ENCODE measurements at places on chromosomes 2 and 18.

GRCh38 chr2:189583227-189584198, 2.9 kb upstream of the SLC40A1 start:
- no peak for DNase-seq

- no peak for DNase-seq
Measured at GRCh38 chr2:101349893-101350662, 37.2 kb downstream of the CREG2 start.

DNA sequence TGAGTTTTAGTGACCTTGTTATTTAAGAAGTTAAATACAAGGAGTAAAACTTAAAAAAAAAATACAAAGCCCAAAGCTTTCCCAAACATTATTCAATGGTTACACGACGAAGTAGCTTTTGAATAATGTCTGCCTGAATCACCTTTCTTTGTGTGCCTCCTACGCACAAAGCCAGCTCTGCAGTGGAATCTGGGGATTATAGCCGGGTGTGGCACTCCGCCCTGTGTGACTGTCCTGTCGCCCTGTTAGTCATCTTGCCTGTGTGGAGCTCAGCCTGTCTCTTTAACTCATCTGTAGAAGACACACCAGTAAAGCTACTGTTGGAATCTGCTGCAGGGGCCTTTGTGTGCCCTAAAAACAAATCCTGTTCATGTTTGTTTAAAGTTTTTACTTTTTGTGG, 79.4 kb upstream of the TCF7L1 start:
- DNase-seq, result peak; percentile 50

GRCh38 chr2:100603948-100604633, 41.3 kb downstream of the PDCL3 start:
- no peak for DNase-seq

DNA sequence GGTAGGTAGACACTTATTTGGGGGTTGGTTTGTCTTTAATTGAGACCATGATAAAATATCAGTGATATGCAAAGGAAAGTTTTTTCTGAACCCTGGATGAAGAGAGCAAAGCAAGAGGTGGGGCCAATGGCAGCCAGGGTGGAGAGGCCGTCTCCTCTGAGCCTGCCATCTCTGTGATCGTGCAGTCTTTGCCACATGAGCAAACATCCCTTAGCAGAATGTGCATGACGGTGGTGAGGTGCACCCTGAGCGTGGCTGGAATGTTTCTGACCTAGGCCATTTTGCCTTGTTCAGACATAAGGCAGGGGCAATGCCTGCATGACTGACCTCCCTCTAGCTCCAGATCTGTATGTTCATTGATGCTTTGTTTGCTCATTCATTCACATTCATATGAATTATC, 6.0 kb downstream of the NCK2 start:
- no peak for DNase-seq

GRCh38 chr2:20609349-20609994, 41.4 kb downstream of the HS1BP3 start:
- DNase-seq, result no peak

DNA sequence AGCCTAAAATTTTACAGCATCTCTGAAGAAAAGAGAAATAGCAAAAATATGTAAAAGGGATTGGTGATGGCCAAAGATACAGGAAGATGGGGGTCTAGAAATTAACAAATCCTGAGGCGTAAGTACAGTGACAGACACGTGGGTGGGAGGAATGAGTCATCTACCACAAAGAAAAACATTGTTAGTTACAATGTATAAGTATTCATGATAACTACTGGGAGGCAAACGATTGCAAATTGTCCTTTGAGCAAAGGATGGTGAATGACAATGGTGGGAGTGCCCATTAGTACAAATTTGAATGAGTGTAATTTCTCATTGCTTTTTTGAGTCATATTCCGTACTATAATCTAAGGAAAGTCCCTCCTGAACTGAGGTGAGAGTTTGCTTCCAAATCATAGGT, 809.0 kb upstream of the FAM98A start:
- DNase-seq, result no peak

GRCh38 chr2:62208758-62209114, 12.8 kb downstream of the B3GNT2 start:
- no peak for DNase-seq

GRCh38 chr2:4597400-4597799, 894.0 kb downstream of the DCDC2C start:
- no peak for DNase-seq

DNA sequence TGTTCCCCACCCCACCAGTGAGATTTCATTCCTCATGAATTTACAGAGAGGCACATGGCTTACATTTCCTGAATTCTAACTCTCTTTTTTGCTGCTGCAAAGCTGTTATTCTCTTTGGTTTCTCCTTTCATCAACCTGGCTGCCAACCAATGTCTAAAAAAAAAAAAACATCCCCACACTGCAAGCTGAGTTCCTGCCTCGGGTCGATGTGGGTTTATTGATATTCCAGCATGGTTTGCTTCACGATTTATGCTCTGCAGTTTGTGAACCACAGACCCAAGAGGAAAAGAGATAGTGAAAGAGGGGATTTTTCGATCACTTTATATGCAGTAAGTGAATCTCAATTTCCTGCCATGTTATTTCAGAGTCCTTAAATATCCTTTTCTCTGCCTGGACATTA, 363.6 kb downstream of the LPIN1 start:
- no peak for DNase-seq

DNA sequence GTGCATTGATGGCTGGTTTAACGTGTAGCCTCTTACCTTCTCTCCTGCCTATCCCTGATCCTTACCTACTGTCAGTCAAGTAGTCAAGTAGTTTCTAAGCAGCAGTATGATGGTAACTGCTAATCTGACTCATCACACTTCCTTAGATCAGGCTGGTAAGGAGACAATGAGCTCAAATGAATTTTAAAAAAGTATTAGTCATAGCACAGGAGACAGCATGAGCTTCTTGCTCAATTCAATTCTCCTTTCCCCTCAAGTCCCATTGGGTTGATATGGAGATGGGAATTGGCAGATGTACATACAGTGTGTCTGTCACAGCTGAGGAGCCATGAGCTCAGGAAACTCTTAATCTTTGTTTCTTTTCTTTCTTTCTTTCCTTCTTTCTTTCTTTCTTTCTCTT, 799.7 kb downstream of the LRP1B start:
- peak; percentile 12 for DNase-seq

DNA sequence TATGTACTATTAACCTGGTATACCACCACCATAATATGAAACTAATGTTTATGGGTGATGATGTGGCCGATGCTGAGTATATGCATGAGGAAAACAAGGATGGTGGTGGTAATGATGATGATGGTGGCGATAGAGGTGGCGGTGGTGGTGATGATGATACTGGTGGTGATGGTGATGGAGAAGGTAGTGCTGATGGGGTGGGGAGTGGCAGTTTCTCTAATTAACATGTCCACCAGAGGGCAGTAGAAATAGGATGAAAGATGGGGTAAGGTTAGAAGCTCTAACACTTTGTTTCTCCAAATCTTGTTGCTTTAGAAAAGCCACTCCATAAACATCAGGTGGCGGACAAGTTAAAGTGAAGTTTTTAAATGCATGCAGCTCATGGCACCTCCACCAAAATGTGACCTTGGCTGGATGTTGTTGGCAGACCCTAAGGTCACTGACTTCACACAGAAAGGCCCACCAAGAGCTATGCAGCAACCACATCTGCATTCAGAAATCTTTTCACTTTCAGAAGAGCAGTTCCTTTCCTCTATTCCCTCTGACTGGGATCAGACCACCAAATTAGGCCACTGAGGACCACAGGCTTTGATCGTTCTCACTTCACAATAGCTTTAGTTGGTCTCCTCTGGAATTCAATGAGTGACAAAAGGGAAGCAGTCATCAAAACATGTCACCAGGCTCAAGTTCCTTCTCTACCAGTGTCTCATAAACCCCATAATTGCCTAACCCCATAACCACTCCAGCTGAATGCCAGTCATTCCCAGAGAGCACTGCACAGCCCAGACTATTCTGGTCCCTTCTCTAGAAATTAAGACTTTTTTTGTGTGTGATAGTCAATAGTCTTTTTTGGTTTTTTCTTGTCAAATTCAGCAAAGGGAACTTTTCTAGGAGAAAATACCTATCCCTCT, 7.5 kb upstream of the BCL11A start:
- no peak for DNase-seq

- no peak for DNase-seq
Measured at GRCh38 chr18:45250479-45250878, 364.8 kb upstream of the SLC14A2 start.

GRCh38 chr2:69771461-69771860, 29.5 kb downstream of the ANXA4 start:
- no peak for DNase-seq

DNA sequence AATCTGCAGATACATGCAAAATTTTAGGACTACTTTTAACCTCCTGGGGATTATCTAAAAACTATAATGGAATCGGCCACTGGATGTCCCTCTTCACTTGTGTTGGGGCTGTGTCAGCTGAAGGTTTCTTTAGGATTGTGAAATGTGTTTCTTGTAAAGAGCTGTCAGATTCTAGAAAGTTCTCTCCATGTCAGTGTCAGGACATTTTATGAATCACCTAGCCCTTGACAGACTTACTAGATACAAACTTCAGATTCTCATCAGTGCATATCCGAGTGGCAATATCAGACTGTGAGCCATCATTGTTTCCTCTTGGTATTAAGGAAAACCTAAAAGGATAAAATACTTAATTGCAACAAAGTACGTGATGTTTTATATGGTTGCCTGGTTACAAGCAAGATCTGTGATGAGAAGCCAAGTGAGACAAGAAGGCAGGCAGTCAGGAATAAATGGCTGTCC, 107.3 kb downstream of the CPS1 start:
- no peak for DNase-seq

DNA sequence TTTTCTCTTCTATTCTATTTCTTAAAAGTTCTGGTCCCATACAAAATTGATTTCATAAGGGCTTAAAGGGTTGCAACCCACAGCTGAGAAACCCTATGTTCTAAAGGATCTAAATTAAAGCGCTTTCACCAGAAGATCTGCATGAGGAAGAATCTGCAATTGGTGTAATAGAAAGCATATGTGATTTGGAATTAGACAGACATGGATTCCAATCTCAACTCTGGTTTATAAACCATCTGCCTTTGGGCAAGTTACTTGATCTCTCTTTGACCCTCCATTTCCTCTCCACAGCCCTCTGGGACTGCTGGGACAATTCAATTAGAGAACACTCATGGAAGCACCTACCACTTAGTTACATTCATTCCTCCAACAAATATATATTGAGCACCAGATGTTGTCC, 178.7 kb downstream of the ANTXR1 start:
- no peak for DNase-seq

GRCh38 chr2:11940121-11940743, 193.8 kb downstream of the LPIN1 start:
- no peak for DNase-seq

GRCh38 chr18:65091744-65092329, 659.0 kb upstream of the CDH7 start:
- DNase-seq, result no peak

DNA sequence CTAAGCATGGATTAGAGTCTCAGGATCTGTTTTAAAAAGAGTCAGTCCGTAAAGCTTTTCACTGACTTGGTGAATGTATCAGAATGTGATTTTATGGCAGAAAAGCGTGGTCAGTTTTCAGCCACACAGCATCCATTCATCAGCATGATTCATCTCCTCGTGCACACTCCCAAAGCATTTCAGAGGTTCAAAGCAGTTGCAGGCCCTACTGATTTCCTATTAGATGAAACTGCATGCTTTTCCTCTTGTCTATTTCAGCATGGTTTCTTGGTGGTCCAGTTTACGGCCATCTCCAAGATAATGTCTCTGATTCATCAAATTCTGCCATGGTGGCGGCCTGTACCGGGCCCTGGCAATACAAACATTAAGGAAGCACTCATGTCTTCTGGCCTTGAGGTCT, 4.8 kb upstream of the PARD6G start:
- no peak for DNase-seq

DNA sequence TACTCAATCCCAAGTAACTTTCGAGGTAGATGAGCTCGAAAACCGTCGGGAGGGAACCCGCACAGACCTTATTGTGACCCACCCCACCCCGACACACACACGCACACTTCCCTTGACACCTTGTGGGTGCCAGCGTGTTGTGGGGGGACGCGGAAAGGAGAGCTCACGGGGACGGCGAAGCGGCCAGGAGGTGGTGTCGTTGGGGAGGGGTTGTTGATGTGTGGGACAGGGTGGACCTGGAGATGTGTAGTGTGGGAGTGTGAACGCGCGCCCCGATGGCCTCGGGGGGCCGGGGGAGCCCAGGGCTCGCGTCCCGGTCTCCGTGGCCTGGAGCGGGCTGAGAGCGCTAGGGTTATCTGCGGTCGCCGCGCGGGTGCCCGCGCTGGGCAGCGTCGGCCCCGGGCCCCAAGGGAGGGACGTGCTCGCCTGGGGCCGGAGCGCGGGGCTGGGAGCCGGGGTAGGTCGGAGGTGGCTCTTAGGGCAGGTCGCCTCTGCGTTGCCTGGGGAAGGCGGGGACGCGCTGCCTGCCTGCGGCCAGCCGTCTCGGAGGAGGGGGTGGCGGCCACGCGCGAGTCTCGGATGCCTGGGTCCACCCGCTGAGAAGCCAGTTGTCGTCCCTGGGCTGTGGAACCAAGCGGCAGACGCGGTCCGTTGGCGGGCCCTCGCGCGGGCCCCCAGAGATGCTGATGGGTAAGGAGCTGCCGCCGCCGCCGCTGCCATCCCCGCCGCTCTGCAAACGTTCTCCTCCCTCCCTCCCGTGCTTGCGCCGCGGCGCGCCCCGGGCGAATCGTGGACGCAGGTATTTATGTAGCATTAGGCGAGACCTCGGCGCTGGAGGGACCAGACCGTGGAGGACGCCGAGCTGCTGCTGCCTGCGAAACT, 1.6 kb downstream of the KLHL29 start:
- DNase-seq, result peak; percentile 21

GRCh38 chr2:224008702-224009261, 30.3 kb downstream of the SERPINE2 start:
- no peak for DNase-seq

- no peak for DNase-seq
Measured at GRCh38 chr2:20620271-20620681, 30.6 kb downstream of the HS1BP3 start.

- DNase-seq, result peak; percentile 86
Measured at GRCh38 chr2:219029829-219030165, 11.5 kb downstream of the CFAP65 start.

- DNase-seq, result no peak
Measured at GRCh38 chr2:109373791-109374547, 239.8 kb downstream of the SEPTIN10 start.

- no peak for DNase-seq
Measured at GRCh38 chr2:66702301-66702700, 267.4 kb downstream of the MEIS1 start.

DNA sequence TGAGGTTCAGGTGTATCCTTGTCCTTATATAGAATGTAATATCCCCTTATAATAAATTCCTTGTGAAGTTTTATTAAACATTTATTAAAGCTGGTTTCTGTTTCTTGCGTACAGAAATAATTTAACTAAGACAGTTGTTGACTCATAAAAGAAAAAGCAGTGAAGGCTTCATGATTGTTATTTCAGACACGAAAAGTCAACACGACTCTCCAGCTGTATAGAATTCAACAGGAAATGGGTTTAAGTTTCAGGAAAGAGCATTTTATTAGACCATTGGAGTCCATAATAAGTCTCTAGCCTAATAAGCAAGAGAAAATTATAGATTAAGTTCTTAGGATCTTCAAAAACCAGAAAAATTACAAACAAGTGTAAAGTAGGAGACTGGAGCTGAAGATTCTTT, 62.2 kb downstream of the KCNE4 start:
- DNase-seq, result no peak
